T-helper 1 cell (primary cell): ENCODE measurements at places on chromosomes 5 and 9.

- no peak for DNase-seq
Observed at GRCh38 chr5:72380492-72381274, 60.5 kb downstream of the PTCD2 start.

DNA sequence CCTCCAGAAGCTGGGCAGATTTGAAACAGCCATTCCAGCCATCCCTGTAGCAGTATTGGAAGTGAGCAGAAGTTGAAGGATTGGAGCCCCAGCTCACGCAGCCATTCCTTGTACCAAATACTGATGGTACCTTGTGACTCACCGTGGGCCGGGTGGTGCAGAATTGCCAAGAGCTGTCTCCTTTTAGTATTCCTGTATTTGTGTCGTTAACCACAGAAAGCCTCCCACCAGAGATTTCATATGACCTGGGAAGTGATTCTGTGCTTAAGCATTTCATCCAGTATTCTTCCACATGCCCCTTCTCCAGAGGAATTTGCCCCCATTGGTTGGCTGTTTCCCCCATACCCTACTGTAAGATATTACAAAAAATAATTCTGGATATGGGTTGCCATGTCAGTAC, 17.7 kb upstream of the TLX3 start:
- DNase-seq, result no peak

DNA sequence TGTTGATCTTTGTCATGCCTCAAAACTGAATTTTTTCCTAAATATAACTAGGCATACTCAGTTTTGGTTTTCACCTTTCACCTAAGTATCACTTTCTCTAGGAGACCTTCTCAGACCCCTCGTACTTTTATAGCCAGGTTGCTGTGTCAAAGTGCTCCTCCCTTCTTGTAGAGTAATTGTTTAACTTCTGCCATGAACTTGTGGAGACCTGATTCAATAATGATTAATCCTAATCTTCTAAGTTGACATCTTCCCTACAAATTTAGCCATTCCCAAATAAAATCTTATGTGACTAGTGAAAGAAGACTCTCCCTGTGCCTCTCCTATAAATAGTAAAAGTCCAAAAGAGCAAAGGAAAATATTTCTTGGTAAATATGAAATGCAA, 159.8 kb downstream of the SPATA31D1 start:
- DNase-seq, result no peak

DNA sequence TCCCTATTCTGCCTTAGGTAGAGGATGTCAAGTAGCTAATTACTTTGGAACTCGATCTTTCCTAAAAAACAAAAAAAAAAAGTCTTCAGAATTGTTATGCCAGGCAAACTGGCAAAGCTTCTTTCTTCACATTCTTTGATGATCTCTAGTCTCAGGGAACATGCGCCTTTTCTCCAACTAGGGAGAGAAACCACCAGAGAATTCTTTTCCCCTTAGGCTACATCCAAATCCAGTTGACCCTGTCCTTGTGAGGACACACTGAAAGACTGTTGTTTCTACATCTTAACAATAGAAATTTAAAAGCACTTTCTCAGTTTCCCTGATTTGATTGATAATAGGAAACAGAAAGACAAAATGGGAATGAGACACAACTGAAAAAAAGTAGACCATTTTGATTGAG, 94.7 kb upstream of the ITGA2 start:
- no peak for DNase-seq

- peak; percentile 52 for DNase-seq
Observed at GRCh38 chr9:127899128-127899943, at the start of gene ST6GALNAC6. Gene ST6GALNAC6, minus strand, starts transcription at chr9:127899603. Its CDS starts 1,622 bp downstream, at chr9:127897981.

DNA sequence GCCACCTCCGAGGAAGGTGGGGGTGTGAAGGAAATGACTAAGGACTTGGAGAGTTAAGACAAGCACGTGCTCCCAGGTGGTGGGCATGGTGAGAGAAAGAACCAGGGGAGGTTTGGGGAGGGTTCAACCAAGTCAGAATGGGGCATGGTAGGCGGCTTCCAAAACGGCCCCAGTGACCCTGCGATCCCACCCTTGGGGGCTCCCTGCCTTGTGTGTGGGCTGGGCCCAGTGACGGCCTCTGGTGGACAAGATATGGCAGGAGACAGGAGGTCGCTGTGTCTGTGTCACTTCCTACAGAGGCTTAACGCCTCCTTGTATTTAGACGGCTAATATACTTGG, 51.3 kb upstream of the IRX4 start:
- no peak for DNase-seq

- no peak for DNase-seq
Observed at GRCh38 chr9:106883626-106884190, 20.7 kb downstream of the ZNF462 start.

DNA sequence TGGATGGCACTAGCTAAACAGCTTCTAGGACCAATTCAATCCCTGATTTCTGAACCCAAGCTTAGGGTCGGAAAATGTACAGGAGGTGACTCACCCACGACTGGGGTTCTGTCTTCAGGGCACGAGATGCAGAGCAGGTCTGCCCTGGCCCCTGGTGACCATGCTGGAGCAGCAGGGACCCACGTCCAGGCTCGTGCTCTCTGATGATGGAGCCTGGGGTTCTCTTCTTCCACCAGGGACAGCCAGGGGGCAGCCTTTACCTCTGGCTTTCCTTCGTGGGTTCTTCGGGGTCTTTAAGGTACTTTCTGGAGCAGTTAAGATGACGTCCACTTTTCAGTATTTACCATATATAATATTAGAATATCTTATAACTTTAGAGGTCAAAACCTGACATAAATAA, 2.1 kb downstream of the CFAP77 start:
- DNase-seq, result no peak

DNA sequence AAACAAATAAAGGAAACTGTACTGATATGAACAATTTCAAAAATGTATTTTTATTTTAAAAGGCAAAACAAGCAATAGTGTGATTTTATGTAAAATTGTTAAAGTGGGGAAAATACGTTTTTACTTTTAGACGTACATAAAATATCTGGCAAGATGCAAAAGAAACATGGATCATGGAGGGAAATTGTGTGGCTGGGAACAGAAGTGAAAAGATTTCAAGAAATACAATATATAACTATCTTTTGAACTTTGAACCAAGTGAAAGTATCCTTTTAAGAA, 1.5 kb upstream of the ZNF367 start:
- DNase-seq, result no peak

GRCh38 chr5:42494414-42494813, 71.2 kb downstream of the GHR start:
- no peak for DNase-seq

DNA sequence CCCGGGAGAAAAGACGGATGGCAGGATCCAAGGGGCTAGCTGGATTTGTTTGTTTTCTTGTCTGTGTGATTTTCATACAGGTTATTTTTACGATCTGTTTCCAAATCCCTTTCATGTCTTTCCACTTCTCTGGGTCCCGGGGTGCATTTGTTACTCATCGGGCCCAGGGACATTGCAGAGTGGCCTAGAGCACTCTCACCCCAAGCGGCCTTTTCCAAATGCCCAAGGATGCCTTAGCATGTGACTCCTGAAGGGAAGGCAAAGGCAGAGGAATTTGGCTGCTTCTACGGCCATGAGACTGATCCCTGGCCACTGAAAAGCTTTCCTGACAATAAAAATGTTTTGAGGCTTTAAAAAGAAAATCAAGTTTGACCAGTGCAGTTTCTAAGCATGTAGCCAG, 94.2 kb downstream of the SYK start:
- no peak for DNase-seq

DNA sequence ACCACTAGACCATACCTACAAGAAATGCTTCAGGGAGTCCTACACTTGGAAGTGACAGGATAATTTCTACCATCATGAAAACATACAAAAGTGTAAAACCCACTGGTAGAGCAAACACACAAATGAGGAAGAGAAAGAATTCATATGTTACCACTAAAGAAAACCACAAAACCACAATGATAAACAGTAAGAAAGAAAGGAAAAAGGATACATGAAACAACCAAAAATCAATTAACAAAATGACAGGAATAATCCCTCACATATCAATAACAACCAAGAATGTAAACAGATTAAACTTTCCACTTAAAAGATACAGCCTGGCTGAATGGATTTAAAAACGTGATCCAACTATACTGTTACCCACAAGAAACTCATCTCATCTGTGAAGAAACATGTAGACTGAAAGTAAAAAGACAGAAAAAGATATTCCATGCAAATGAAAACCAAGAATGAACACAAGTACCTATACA, 83.4 kb downstream of the LPAR1 start:
- no peak for DNase-seq

- DNase-seq, result no peak
Observed at GRCh38 chr5:30765227-30765626, 428.3 kb upstream of the CDH6 start.

DNA sequence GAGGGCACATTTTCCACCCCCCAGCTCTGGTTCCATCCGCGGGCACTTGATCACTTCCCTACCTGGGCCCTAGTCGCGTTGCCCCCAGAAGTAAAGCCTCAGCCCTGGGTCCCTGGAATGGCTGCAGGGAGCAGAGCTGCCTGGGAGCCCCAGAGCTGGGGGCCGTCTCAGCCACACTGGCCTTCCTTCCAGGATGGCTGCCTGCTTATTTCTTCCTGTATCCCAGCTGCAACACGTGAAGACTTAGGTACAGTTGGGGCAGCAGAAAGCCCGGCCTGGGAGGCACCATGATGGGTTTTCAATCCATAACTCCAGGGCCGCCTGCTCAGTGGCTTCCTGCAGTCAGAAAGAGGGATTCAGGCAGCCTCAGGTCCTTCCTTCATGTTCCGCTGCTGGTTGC, 232.3 kb downstream of the IRX2 start:
- DNase-seq, result no peak

- DNase-seq, result no peak
Observed at GRCh38 chr5:65468633-65469032, 13.1 kb downstream of the ADAMTS6 start.

DNA sequence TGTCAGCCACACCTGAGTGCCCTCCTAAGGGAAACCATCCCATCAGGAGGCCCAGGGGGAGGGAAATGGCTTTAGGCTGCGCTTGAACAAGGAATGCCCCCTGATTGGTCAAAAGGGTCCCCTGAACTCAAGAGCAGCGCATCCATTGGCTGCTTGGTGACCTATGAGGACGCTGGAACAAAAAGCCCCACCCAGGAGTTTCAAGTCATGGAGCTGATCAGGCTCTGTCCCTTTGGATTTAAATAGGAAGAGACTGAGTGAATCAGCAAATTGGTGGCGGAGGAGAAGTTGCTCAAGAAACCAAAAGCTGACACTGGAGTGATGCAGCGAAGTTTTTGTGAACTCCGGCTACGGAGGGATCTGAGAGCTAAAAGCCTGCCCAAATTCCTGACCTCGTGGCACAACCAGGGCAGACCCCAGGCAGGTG, 66.7 kb downstream of the SMIM23 start:
- DNase-seq, result no peak
